ENCODE measurements at places on chromosomes 11 and 22. TPM values are rescaled to one million over a fixed set of nuclear protein-coding genes. Genes with fewer than 3 reads are reported as not detected.

SERPING1 gene
- total RNA-seq = 774 TPM

MMP27 gene
- 0.14 TPM for total RNA-seq

TBX1 gene
- total RNA-seq = 8.1 TPM

NCAPD3 gene
- 12.6 TPM for total RNA-seq

SYT7 gene
- 0.93 TPM for total RNA-seq

- DNase-seq = no peak
These were observed 1.8 kb upstream of the FLI1 start for GRCh38 chr11:128691802-128692752.
